ENCODE measurements at places on chromosomes 13 and 19.
A peak's percentile ranks its signal among the peaks of the same experiment; 100 is the strongest.

GRCh38 chr19:43638995-43639518 lies 593 bp downstream of the CADM4 start:
- DNase-seq, result no peak

GRCh38 chr13:112840472-112841302 lies 128.3 kb upstream of the MCF2L start:
- DNase-seq, result no peak

GRCh38 chr19:52273301-52273700 lies 3.9 kb downstream of the ZNF766 start:
- no peak for DNase-seq

- DNase-seq, result peak; percentile 45
These were observed 43.8 kb downstream of the DCT start for GRCh38 chr13:94435604-94436226.

DNA sequence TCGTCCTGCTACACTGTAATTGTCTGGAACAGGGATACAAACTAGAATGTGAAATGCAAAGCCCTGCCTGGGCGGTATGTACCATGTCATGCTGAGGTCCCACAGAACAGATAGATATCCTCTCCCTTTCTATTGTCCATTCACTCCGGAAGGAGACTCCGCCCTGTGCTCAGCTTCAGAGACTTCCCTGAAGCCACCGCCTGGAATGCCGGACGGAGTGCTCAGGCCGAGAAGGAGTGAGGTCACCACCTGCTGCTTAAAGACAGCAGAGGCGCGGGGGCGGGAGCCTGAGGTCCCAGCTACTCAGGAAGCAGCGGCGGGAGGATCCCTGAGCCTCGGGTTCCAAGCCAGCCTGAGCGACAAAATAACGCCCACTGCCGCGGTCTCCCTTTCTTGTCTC lies 890 bp upstream of the ZNF611 start:
- DNase-seq, result peak; percentile 67

- DNase-seq, result no peak
These were observed 1021.1 kb downstream of the EFNB2 start for GRCh38 chr13:105514401-105514800.

DNA sequence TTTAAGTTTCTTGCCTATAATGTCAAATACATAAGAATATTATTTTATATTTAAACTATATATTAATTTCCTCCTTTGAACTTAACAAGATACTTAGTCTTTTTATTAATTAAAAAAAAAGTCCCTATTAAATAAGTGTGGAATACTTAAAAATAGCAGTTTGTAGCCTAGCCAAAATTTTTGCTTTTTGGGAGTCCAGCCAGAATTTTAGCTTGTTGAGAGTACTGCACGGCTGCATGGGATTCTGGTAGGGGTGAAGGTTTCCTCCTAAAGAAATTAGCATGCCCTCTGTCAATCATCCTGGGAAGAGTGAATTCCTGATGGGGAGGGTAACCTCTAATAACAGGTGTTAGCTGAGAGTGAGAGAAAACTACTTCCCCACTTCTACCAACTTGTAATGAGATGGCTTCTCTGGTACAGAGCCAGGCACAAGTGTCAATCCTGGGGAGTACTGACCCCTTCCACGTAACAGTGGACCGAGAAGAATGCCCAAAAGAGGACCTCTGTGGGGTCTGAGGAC lies 195.7 kb downstream of the SPRY2 start:
- DNase-seq, result no peak

- no peak for DNase-seq
These were observed 1.1 kb upstream of the APOE start for GRCh38 chr19:44904426-44904994.
